ENCODE measurements at places on chromosomes 12 and 14.

DNA sequence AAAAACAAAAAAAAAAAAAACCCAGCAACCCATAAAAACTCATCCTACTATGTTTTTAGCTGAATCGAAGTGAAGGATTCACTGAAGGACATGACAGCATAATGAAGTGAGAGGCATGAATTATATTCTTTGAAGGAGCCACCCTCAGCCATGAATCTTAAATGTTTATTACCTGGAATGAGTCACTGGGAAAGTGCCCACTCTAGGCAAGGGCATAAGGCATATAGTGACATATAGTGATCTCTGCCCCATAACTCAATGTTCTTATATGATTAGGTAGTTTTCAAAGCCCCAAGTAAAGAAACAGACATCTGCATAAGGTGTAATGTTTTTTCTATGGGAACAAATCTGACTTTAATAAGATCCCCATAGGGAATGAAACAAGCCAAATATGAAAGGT is 79.9 kb downstream of the MDGA2 start:
- DNase-seq = no peak

GRCh38 chr12:18165422-18165871 is 75.5 kb upstream of the RERGL start:
- no peak for DNase-seq

DNA sequence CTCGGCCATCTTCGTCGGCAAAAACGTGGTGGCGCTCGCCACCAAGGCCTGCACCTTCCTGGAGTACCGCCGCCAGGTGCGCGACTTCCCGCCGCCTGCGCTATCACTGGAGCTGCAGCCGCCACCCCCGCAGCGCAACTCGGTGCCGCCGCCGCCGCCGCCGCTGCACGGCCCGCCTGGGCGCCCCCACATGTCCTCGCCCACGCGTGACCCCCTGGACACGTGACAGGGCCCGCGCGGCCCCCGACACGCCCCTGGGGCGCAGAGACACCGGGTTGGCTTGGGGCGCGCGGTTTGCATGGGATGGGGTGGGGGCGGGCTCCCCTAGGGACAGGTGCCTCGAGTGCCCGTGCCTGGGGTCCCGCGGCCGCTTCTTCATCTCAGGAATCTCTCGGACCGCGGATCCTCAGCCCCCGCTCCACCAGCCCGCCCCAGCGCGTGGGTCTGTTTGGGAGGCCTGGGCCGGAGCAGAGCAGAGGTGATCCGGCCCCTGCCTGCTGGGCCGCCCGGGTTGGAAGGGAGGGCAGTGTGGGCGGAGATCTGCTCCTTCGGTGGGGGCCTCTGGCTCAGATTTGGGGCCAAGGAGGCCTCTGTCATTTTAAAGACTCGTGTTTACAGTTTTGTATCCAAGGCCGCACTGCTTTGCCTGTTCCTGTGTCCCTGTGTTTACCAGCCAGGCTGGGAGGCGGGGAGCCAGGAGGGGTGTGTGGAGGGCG is 3.3 kb downstream of the TMEM121 start:
- no peak for DNase-seq

DNA sequence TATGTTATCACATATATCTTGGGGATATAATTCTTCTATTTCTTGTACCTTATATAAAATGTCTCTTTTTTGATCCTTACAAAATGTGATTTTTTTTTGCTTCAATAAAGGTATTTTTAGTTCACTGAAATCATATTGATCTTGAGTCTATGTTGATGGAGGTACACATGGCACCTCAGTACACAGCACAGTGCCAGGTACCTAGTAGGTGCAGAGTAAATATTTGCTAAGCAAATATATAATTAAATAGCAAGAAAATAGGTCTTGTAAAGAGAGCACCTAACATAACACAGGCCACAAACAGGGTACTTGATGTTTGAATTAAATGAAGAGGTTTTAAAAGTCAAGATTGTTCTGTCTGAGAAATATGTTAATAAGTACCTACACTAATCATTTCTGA is 69.7 kb downstream of the CIT start:
- no peak for DNase-seq

DNA sequence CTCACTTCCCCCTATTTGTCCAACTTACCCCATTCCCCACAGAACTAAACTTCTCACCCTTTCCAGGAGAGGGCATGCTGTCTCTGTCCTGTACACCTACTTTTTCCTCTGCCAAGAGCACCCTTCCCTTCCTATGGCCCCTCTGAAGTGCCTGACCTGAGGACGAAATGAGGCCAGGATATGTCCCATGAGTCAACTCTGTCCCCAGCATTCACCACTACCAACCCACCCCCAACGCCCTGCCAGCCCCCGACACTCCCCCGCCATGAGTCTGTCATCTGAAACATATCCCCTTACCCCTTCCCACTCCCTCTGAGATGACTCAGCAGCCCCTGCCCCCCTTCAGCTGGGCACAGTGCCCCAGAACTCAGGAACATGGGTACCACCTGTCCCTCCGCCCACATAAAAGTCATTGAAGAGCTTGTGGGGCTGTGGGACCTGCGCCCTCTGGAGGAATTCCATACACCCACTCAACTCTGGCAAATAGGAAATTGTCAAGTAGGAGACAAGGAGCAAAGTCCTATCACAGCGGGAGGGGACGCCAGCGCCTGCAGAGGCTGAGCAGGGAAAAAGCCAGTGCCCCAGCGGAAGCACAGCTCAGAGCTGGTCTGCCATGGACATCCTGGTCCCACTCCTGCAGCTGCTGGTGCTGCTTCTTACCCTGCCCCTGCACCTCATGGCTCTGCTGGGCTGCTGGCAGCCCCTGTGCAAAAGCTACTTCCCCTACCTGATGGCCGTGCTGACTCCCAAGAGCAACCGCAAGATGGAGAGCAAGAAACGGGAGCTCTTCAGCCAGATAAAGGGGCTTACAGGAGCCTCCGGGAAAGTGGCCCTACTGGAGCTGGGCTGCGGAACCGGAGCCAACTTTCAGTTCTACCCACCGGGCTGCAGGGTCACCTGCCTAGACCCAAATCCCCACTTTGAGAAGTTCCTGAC is 26.3 kb downstream of the ITGA7 start:
- no peak for DNase-seq

DNA sequence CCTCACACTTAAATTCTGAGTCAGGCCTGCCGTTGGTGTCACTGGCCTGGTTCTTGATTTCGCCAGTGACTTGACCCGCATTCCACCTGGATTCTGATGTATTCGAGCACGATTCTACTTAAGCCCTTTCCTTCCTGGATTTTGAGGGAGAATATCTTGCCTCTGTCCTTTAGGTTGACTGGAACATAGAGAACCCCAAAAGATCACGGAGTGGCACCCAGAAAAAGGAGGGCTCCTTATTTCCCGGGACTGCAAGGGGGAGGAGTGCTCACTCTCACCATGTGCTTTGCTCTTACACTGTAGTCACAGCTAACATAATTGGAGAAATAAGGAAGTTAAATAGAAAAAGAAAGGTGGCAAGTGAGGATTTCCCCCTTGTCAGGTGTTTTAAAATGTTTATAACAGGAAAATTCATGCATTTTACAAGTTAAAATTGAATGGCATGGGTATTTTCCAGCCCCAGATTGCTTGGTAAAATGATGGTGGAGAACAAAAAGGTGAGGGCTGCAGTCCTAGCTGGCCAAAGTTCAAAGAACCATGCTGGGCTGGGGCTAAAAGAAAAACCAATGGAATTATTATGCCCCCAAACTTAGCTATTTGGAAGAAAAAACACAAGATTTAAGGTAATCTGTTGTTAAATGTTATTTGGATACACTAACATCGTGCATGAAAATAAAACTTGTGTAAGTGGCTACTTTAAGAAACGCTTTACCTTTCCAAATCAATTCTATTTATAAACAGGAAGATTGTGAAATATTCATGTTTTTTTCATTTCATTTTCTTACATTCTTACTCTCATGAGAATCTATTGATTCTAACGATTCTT is 8.9 kb downstream of the FOXA1 start:
- no peak for DNase-seq

GRCh38 chr12:69497308-69498026 is 27.3 kb downstream of the FRS2 start:
- DNase-seq = no peak

Measured in cerebellar nuclear complex (tissue), 1 donor.